Activated T-helper 1 cell treated with anti-CD3 and anti-CD28 coated beads, Interleukin-12 subunit alpha, Interleukin-12 subunit beta, Interleukin-2, Interleukin-4 antibody, amounts not matched to agents 30 ng/mL and 10 ng/mL and 1 ng/mL, durations not matched to agents 14 hours and 24 hours and 36 hours (primary cell): ENCODE measurements at places on chromosomes 4 and X. TPM values are rescaled to one million over a fixed set of nuclear protein-coding genes. Genes with fewer than 3 reads are reported as not detected.

GRCh38 chr4:94957030-94957429 is 199.3 kb downstream of the BMPR1B start:
- DNase-seq = no peak

The BMPR1B gene
- not detected in 2 replicates for total RNA-seq

- no peak for DNase-seq
These were observed 1709.0 kb downstream of the PCDH7 start for GRCh38 chr4:32429151-32429550.

The HSFX2 gene
- 0.41 TPM in 1 of 2 replicates, not detected in the other for total RNA-seq

The SSX2B gene
- total RNA-seq = not detected in 2 replicates

DNA sequence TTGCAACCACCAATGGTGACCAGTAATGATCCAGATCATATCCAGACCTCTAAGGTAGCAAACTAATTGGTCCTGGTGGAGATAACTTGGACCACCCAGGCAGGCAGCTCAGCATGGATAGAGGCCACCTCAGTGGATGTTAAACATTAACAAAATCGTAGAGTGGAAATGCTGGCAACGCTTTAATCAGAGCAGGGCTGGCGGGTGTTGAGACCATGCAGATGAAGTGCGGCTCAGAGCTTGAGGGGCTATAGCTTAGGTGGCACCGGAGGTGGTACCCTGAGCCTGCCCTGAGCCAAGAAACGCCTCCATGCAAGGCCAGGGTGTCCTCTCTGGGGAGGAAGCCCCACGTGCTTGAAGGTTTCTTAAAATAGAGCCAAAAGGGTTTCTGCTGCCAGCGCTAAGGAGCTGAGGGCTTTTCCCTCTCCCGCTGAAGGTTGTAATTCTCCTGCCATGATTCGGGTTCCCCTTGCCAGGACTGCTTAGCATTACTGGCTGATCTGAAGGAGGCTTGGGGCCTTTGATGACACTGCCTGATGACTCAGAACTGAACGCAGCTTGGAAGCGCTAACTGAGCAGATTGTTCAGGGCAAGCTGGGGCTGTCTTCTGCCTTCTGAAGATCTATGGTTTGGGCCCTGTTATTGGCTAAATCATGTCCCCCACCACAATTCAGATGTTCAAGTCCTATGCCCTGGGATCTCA is 177.8 kb upstream of the ATP6AP2 start:
- DNase-seq = no peak

DNA sequence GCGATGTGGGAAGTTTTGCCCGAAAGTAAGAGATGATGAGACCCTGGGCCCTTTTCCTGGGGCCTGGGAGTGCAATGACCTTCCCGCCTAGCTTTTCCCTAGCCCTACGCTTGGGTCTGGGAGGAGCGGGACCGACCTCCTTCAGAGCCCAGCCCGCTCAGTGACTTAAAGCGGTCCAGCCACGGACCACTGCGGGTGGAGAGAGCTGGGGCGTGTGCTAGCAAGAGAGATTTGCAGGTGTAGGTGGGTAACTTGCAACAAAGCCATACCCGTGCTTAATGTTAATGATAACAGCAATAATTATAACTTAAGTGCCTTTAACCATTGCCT is 503 bp upstream of the PDE5A start:
- DNase-seq = no peak

The ADH6 gene
- total RNA-seq = not detected in 2 replicates
